Left kidney (tissue), 8 donors: ENCODE measurements at places on chromosomes 12 and 14. TPM values are rescaled to one million over a fixed set of nuclear protein-coding genes. Genes with fewer than 3 reads are reported as not detected.

IL26 gene
- not detected for polyA plus RNA-seq

SDSL gene
- 9.0 TPM for polyA plus RNA-seq

FAIM2 gene
- polyA plus RNA-seq = 3.5 TPM

MUCL1 gene
- 0.25 TPM for polyA plus RNA-seq

FGD6 gene
- 13.9 TPM for polyA plus RNA-seq

MTHFD1 gene
- polyA plus RNA-seq = 103 TPM

TRPV4 gene
- polyA plus RNA-seq = 16.5 TPM

BDKRB1 gene
- polyA plus RNA-seq = 0.52 TPM

AKAP3 gene
- polyA plus RNA-seq = 2.6 TPM

SERPINA1 gene
- polyA plus RNA-seq = 92.0 TPM

INHBC gene
- polyA plus RNA-seq = 0.27 TPM
